ENCODE measurements at places on chromosomes 3 and 15.
A peak's percentile ranks its signal among the peaks of the same experiment; 100 is the strongest.

DNA sequence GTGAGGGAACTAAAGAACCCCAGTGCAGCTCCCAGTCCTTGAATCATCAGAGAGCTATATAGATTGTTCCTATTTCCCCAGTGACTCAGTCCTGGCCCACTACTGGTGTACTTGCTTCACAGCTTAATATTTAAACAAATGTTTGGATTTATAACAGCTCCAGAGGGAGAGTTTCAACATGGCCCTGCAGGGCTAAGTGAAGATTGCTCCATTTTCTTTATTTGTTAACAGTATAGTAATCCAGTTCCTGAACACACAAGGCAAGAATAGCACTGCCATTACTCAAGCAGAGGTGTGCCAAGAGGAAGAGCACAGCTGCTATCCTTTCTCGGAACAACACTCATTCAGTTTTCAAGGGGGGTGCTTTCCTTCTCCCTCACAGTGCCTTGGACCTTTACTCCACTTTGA, 6.5 kb downstream of the SQOR start:
- DNase-seq: no peak

- DNase-seq: no peak
Measured at GRCh38 chr15:94453227-94453988, 222.0 kb downstream of the MCTP2 start.

DNA sequence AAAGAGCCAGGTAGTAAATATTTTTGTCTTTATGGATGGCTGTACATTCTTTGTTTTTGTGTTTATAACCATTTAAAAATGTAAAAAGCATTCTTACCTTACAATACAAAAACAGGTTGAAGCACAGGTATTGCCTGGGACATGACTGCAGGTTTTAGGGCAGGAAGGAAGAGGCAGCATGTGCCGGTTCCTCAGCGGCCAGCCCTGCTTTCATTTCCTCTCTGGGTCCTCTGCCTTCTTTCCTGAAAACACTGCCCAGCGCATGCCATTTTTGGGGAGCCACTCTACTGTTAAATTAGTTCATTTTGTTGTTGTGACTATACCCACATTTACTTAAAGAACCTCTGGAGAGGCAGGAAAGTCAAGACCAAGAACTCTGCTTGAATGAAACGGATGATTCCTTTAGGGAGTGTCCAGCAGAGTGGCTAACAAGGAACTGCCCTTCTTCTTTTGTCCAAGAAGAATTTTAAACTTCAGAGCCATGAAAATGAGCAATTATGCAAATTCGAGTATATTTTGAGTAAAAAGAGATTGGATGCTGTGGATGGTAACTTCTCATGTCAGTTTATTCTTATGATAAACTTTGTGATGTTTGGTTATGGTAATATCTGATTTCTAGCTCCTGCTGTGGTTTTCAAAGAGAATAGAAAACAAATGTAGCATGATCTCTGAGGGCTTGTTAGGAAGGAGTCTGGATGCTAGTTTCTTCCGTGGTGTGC, 52.7 kb downstream of the SACM1L start:
- no peak for DNase-seq

- no peak for DNase-seq
Measured at GRCh38 chr3:5035692-5036391, 56.6 kb downstream of the BHLHE40 start.

- DNase-seq: peak; percentile 11
Measured at GRCh38 chr3:109803274-109803673, 465.9 kb upstream of the DPPA4 start.

- DNase-seq: no peak
Measured at GRCh38 chr3:195892105-195893043, 16.0 kb downstream of the TNK2 start.

DNA sequence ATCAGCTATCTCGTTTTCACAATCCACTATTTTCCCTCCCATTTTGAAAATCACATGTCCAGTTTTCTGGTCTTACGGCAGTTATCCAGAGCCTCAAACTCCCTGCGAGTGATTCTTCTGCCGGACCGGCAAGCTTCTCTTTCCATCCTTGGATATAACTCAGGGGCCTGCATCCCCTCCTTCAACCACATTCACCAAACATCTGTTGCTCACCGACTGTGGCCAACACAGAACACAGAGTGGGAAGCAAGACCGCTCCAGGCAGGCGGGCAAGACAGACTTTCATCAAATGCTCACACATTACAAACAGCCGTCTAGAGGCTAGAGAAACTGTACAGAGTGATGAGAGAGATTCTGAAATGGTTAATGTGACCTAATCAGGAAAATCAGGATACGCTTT, 7.6 kb upstream of the SLC12A8 start:
- no peak for DNase-seq

DNA sequence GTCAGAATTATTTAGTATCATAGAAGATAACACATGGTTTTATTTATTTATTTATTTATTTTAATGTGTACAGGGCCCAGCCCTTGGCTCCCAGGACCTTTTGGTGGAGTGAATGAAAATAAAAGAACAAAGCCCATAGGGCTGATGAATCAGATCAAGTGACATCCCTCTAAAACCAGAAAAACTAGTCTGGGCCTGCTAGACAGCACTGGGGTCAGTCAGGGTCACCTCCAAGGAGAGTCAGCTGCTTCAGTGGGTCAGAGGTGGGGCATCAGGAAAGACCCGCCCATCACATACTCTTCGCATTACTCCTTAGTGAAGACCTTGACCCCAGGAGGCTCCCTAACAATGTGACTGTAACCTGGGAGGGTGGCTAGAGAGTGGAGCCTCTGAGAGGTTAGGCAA, 12.8 kb downstream of the PPCDC start:
- DNase-seq: no peak

DNA sequence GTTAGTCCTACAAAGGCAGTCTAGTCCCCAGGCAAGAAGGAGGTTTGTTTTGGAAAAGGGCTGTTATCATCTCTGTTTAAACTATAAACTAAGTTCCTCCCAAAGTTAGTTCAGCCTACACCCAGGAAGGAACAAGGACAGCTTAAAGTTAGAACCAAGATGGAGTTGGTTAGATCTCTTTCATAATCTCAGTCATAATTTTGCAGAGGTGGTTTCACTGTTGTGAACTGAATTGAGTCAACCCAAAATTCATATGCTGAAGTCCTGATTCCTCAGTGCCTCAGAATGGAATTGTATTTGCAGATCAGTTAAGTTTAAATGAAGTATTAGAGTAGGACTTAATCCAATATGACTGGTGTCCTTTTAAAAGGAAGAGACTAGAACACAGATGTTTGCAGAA, 101.0 kb upstream of the C3orf80 start:
- no peak for DNase-seq

- no peak for DNase-seq
Measured at GRCh38 chr3:135440233-135440632, 525.3 kb upstream of the PPP2R3A start.

GRCh38 chr3:88321363-88322050, 171.7 kb downstream of the C3orf38 start:
- no peak for DNase-seq

DNA sequence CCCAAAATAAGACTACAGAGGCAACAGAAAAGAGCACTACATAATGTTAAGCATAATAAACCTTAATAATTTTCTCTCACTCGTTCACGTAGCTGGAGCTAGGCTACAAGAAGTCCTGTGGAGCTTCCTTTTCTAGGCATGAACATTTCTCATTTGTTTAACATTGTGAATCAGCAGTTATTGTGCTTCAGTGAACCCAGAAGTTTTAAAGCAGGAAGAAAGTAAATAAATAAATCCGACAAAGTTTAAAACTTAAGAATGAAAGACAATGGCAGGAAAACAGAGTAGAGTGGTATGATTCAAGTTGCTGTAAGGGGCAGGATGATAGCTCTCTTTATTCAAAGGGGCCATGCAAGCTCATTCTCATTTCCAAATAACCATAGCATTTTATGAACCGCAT, 191.8 kb downstream of the LSAMP start:
- no peak for DNase-seq

- DNase-seq: no peak
Measured at GRCh38 chr15:68100194-68100593, 46.1 kb downstream of the PIAS1 start.

DNA sequence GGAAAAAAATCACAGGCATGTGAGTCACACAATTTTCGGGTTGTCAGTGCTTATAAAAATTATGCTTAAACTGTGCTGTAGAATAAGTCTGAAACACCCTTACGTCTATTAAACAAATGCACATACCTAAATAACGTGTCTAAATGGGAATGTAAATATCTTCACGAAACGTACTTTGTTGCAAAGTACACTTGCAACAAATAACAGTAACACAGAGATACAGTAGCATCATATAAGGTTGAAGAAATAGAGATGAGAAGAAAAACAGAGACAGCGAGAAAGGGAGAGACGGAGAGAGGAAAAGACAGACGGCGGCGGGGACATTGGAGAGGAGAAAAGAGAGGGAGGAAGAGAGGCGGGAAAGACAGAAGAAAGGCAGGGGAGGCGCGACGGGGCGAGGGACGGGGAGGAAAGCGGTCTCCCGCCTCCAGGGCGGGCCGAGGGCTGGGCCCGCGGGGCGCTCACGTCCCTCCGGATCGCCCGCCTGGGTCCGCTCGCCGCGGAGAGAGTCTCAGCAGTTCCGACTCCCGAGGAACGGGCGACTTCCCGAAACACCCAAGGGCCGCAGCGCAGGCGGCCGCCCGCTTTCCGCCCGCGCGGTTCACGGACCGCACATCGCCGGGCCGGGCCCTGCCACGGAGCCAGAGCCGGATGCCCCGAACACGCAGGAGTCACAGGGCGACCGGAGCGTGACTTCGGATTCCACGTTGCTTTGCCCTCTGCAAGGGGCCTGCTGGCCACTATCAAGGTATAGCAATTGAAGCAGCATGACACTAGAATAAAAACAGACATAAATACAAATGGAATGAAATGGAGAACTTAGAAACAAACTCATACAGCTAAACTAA, 153.4 kb downstream of the LMLN start:
- no peak for DNase-seq

DNA sequence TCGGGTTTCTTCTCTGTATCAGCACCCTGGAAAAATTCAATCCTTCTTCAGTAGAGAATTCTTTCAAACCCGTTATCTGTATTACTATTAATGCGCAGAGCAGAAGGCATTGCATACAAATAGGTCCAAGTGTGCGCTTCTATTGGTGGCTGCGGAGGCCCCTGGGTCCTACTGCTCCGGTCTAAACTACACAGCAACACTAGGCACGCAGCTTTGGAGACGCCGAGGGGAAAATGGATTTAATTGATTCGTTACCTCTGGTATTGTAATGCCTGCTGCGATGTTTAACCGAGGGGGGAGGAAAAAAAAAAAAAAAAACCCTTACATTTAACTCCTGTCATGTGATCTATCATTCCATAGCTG, at the start of gene ROBO1:
Gene ROBO1 (minus strand): TSS at position 94 of the 363 bp plus-strand sequence.
- DNase-seq: no peak

DNA sequence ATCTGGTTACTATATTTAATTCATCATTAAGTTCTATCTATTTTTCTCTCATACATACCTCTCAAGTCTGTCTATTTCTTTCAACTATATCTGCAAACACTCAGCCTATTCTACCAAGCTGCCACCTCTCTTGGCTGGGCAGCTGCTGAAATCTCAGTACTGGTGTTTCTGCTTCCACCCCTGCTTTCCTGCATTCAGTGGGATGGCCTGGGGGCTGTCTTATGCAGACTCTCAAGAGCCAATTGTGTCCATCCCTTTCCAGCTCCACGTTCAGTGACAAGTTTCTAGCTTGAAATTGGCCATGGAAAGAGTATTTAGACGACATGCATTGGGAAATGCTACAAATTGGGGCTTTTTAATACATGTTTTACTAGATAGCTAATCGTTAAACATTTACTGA, 378.4 kb upstream of the DPPA4 start:
- no peak for DNase-seq

- no peak for DNase-seq
Measured at GRCh38 chr3:50150863-50151686, 4.0 kb upstream of the SEMA3F start.

- no peak for DNase-seq
Measured at GRCh38 chr15:25465835-25466234, 27.0 kb upstream of the UBE3A start.

GRCh38 chr15:81516461-81516860, 142.4 kb upstream of the TMC3 start:
- no peak for DNase-seq

DNA sequence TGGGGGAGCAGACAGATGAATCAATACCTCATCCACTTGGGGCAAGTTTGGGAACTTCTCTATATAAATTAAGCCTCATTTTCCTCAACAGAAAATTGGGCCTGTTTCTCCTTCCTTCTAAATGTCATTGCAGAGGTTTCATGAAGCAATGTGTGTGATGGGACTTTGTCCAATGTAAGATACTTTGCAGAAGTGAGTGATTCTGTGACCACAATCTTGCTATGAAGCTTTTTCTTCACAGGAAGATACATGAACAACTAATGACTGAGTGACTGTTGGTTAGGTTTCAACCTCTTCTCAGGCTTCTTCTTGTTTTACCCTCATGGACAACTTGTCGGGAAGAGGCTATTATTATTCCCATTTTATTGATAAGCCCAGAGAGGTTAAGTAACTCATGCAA, 11.0 kb downstream of the TMEM45A start:
- no peak for DNase-seq

DNA sequence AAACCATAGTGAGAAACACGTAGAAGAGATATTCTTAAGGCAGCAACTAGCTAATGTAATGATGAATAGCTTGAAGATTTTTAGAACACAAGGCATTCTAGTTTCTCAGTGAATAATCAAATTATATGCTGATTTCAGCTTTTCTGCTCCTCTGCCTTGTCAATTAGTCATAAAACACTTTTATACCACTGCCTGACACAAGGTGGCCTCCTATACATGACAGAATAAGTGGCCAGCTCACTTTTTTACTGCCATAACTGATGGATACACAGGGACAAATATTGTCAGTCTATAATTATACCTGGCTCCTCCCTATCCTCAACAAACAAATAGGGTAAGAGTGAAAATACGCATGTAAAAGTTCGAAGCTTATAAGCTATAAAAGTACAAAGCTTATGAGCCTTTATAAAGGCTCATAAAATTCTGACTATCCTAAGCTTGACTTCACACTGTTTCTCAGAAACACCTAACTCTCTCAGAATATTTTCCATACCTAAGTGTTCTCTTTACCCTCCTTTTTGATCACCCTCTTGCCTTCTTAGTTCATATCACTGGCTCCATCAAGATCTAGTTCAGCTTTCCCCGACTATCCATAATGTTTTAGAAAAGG, 81.6 kb downstream of the HERC1 start:
- peak; percentile 75 for DNase-seq

GRCh38 chr15:27936164-27936563, 163.0 kb downstream of the OCA2 start:
- DNase-seq: no peak

DNA sequence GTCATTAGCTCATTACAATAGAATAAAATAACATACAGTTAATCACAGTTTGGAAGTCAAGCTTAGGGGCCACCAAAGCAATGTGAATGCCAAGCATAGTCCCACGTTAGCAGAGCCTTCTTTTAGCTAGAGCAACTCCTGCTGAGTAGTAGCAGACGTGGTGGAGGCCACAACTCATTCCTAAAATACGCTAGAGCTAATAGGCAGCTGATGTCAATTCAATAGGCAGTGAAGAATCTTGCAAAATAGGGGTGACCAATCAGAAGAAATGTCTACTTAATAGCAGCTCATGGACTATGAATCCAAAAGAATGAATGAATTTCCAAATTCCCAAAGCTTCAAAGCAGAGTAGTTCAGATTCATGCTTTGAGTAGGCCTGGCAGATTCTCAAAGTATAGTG, 292.9 kb upstream of the RORA start:
- no peak for DNase-seq

- DNase-seq: no peak
Measured at GRCh38 chr3:102074946-102075345, 225.6 kb downstream of the NFKBIZ start.

Measured in T-helper 2 cell (primary cell).